ENCODE measurements at places on chromosomes 1 and 21.

GRCh38 chr1:205477759-205478247 lies 22.0 kb upstream of the BLACAT1 start:
- no peak for DNase-seq

- no peak for DNase-seq
Observed at GRCh38 chr1:225710804-225711203, 57.9 kb upstream of the ENAH start.

DNA sequence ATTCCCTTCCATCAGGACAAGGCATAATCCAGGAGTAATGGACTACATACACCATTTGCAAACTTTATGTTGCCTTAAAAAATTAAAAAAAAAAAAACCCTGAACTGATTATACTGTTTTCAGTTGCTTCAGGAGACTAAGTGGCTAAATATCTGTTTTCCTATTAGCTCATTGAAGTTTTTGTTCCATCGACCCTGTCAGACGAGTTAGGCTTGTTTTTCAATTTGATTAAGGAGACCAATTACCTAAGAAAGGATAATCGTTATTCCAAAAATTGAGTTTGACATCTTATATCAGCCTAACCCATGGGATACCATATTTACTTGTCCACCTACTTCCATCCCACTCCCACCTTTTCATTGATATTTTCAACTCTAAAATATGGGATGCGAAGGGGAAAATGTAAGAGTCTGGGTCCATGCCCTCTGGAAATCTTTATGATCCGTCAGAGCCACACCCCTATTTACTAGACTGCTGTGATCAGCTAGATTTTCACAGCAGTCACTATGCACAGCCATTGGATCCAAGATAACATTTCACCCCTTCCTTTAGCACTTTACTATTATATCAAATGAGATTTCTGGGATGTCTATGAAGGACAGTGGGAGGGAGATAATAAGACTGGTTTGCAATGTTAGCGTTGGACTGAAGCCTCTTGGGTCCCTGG lies 41.0 kb downstream of the IL12RB2 start:
- no peak for DNase-seq

DNA sequence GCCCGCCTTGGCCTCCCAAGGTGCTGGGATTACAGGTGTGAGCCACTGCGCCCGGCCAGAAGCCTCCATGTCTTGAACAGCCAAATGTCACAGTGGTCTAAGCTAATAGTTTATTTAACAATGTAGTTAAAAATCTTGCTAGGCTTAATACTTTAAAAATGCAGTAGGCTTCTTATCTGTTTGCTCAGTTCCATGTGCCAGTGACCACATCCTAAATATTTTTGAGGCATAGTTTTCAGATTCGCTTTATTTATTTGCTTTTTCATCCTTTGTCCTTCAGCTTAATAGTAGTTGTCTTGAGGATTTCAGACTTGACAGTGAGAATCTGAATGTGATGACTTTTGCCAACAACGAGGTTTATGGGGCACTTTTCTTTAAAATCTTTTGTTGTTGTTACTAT lies 59.9 kb upstream of the PRRX1 start:
- DNase-seq = no peak

DNA sequence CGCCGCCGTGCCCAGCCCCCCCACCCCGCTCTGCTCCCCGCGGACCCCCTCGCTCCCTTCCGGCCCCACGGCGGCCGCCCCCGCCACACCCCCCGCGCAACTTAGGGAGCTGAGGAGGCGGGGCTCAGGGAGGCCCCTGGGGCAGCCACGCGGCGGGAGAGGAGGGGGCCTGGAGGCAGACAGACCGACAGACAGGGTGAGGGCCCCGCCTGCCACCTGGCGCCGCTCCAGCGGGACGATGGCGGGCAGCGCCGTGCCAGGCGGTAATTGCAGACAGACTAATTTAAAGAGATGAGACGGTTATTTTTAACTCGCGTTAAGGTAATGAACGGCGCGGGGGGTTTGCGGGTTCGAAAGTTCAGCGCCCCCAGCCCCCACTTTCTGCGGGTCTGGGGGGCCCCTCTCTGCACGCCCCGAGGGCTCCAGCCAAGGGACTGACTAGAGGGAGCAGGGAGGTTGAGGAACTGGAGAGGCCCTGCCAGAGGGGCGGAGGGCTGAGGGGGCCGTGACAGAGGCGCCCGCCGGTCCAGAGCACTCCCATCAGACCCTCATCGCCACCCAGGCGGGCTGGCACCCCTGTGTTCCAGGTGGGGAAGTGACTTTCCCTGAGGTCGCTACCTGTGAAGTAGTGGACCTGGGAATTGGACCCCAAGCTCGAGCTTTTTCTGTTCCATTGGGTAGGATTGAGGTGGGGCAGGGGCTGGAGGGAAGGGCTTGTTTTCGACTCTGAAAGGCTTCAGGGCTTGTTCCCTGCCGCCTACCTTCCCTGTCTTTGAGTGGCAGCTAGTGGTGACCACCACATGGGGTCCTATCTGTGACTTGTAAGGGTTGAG lies 5.4 kb downstream of the FOXO6 start:
- no peak for DNase-seq

DNA sequence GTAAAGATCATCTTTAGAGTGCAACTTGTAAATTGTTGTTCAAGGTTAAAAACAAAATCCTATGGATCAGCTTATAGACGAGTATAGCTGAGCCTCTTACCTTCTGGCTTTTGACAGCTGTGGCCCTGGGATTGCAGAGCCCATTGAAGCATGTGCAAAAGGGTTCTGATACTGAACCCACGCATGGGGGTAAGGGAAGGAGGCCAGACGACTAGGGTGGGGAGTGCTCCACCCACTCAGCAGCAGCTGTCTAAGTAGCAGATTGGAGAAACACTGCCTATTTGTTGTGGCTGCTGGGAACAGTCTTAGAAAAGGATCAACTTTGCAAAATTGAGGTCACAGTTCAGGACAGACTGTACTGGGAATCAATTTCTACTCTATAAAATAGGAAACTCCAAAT lies 16.1 kb downstream of the CD101 start:
- no peak for DNase-seq

DNA sequence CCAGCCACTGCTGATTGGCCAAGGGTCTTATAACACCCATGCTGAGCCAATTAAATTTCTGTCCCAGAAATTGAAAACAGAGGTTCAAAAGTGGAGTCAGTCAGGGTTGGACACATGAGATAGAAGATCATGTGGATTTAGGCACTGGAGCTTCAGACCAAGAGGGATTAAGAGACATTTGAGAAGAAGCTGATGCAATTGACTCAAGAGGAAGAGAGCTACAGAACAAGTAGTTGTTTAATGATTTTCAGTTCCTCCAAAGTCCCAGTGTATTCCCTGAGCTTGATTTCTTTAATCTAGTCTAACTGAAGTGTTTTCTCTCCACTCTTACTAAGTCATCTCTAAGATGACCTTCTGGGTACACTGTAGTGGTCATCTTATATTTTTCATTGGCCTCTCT lies 227.1 kb downstream of the DUSP10 start:
- DNase-seq = no peak

DNA sequence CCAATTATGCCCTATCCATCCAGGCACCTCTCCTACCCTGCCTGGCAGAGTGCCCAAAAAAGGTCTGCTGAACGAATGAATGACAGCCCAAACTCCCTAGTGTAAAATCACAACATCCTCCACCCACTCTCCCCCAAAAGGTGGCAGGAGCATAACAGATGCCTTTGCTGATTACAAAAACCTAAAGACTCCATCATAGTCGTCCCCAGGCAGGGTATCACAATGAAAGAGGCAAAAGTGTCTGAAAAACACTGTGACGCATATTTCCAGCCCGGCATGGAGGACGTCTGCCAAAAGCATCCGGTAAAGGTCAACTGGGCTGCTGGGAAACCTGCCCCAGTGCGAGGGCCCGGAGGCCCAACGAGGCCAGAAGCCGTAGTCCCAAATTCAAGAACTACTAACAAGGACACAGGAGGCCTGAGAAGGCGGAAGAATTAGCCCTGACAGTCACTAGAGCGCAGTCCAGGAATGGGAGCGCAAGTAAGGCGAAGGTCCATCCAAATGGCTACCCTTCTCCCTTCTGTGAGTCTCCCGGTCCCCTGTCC lies 576 bp downstream of the SMIM12 start:
- DNase-seq = no peak

DNA sequence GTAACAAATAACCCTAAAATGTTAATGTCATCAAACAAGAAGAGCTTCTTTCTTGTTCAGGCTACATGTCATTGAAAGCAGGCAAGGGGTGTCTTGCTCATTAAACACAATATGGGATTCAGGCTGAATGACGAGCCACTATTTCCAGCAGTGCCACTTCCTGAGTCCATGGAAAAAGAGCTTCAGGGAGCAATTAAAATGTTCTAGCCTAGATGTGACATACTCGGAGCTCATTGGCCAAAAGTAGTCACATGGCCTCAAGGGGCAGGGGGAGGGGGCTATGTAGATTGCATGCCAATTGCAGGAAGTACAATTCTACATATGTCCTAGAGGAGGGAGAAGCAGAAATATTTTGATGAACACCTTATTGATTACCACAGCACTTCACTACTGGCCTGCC lies 685.3 kb upstream of the ADGRL2 start:
- DNase-seq = no peak

DNA sequence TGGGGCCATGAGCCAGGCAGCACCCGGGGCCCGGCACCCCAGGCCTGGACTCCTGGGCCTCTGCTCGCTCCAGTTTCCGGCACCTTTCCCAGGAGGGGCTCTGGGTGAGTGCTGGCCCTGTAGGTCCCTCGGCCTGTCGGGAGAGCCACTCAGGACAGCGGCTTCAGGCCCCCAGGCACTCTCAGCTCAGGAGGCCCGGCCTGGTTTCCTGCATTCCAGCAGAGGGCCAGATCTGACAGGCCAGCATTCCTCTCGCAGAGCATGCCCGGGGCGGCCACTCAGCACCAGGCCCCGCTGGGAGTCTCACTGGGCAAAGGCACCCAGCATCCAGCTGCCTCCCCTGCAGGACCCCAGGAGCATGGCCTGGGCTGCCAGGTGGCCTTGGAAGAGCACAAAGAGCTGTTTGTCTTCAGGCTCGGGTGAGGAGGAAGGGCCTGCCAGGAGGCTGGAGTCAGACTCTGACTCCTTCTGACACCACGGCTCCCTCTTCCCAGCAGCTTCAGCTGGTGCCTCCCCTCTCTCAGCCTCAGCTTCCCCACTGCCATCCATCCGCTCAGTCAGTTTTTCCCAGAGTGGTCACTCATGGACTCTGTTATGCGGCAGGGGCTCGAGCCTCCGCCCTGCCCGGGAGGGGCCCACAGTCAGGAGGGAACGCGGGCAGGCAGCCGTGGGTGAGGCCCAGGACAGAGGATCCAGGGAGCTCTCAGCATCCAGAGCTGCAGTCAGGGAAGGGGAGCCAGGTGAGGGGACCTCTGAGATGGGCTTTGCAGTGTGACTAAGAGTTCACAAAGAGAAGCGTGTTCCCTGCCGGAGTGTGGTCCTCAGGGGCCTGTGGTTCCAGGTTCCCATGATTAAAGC lies 51.7 kb downstream of the WNT9A start:
- no peak for DNase-seq

- no peak for DNase-seq
Observed at GRCh38 chr1:234617986-234618736, 8.2 kb upstream of the IRF2BP2 start.

DNA sequence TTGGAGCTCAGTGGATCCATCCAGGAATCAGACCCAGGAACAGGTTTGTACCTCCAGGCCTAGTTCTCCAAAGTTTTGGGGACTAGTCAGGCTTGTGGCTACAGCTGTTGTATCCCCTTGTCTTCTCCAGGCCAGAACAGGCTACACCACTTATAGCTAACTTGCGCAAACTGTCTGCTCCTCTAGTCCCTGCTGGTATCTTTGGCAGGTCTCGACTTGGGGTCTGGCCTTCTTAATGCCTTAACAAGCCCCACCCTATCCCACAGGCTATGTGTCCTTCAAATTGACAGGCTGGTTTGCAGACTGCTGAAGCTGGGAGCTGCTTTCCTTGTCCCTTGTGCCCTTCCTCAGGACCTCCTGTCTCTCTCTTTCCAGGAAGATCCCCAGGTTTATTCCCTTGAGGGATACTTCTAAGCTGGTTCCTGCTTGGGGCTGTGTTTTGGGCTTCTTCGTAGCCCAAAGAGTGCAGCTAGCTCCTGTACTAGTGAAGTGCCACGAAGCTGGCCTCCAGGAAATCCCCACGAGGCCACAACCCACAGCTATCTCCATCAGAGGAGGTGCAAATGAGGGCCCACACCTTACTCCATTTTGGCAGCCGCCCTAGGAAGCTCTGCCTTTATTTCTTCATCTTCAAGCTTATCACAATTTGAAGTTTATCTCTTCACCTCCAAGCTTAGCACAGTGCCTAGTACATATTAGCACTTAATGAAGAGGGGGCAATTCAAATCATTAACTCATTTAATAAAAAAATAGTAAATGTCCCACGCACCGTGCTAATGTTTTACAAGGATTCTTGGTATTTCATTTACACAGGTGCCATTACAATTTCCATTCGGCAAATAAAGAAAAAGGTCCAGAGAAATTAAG lies 683 bp upstream of the DMAP1 start:
- DNase-seq = no peak

GRCh38 chr21:17711896-17712295 lies 99.2 kb upstream of the BTG3 start:
- no peak for DNase-seq

DNA sequence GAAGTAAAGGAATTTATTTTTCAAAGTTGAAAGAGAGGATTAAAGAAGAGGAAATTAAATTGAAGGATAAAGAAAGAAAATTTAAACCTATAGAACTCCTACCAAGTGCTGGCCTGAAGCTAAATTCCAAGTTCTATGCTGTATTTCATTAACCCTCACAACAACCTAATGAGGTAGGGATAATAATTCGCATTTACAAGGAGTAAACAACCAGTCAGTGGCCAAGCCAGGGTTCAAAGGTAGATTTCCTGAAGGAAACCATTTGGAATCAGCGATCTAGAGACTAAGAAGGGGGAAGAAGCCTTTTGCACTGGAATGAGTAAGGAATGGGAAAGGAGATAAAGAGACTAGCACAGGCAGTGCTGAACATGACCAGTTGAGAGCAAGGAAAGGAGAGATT lies 265.8 kb upstream of the ST6GALNAC5 start:
- DNase-seq = no peak

DNA sequence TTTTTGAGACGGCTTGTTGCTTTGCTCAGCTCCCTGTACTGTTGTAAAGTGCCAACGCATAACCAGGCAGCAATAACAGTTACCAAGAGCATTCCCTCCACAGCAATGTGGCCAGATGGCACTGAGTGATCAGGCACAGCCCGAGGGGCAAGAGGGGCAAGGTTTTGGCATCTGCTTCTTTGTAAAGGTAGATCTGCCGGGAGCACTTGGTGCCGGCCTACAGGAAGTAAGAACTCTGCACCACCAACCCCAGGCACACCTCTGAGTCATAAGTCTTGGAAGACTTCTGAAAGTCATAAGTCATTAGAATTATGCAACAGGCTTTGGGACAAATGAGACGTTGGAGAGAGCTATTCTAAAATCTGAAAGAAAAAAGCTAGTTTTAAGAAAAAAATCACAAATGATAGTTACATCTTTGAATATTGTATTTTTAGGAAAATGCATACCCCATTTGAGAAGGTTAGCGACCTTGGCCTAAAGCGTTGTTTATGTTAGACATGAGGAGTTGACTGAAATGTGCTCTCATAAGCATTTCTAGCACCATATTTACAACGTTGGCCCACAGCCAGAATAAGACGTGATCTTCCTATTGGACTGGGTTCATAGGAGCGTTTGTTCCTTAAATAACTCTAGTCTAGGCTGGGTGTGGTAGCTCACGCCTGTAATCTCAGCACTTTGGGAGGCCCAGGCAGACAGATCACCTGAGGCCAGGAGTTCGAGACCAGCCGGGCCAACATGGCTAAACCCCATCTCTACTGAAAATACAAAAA lies 37.7 kb upstream of the MAP10 start:
- DNase-seq = no peak
